Coronary artery (tissue), 2 donors: ENCODE measurements at places on chromosomes 4 and X.

GRCh38 chr4:152281822-152282221, 254.1 kb downstream of the FBXW7 start:
- no peak for DNase-seq

- no peak for DNase-seq
Observed at GRCh38 chr4:70133473-70133872, 20.6 kb upstream of the PRR27 start.

GRCh38 chr4:86569103-86569870, 24.8 kb upstream of the PTPN13 start:
- no peak for DNase-seq

DNA sequence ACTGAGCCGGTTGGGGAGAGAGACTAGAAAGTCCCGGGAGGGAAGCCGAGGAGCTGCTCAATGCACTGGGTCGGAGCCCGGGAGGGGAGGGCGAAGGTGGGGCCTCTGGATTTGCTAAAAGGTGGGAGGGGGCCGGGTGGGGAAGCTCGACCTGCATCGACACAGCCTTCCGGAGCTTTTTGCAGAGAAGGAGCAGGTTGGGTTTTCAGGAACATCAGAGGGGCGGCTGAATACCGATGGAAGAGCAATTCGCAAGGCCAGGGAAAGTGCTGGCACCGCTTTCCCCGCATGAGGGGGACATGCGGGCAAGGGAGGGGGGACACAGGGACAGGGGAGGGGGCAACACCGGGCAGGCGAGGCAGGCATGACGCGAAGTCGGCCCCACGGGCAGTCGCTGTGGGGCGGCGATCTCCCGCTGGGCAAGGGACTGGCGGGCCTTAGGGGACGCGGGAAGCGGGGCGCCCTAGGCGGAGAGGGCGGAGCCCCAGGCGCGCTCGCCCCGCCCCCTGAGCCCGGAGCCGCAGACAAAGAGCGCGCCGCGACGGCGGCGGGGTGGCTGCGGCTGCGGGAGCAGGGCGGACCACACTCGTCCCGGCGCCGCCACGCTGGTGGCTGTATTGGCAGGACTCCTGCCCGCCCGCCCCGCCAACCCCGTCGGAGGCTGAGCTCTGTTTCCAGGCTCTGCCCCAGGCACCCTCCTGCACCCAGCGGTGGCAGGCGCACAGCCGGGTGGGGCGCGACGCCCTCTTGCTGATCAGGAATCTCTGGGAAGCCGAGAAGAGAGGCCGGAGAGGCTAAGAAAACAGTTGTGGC, 11.6 kb downstream of the PDZD4 start:
- peak; percentile 70 for DNase-seq

GRCh38 chr4:186200516-186200915, 9.1 kb downstream of the CYP4V2 start:
- no peak for DNase-seq

DNA sequence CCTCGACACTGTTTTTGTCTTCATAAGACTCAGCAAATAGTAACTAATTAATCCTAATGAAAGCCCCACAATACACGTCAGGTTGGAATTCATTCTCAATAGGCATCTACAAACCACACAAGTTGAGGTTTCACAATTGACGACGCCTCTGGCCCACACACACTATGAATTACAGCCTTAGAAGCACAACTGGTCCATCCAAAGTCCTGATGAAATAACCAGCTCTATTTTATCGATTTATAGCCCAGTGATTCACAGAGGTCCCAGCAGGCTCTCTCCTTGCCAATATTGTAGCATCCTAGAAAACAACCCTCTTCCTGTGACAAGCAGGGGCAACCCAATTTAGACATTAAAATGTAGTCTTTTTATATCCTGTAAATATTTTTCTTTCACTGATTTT, 112.1 kb downstream of the NR3C2 start:
- no peak for DNase-seq

- DNase-seq: no peak
Observed at GRCh38 chr4:82900066-82900410, 497 bp upstream of the THAP9 start.

- DNase-seq: no peak
Observed at GRCh38 chrX:33987458-33987857, 144.7 kb downstream of the FAM47A start.

- no peak for DNase-seq
Observed at GRCh38 chrX:1564750-1565683, 26.4 kb upstream of the AKAP17A start.

GRCh38 chrX:24542756-24543155, 77.7 kb downstream of the PDK3 start:
- no peak for DNase-seq

- DNase-seq: no peak
Observed at GRCh38 chrX:80181079-80181478, 166.5 kb downstream of the TBX22 start.

- no peak for DNase-seq
Observed at GRCh38 chrX:83501003-83501402, 7.1 kb upstream of the POU3F4 start.

DNA sequence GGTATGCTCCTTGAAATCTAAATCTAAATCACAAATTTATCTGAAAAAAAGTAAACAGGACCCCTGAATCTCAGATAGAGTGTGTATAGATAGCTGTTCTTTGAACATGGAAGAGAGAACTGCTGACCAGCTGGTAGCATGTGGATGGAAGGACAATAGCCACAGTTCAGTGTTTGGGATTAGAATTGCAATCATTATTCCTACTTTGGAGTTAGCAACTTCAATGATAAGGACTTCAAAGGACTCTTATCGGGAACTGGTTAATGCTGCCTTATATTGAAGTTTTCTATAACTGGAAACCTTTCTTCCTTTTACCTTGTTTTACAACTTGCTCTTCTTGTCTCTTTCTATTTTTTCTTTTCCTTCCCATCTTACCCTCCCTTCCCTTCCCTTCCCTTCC, 5.0 kb downstream of the AFM start:
- DNase-seq: no peak

DNA sequence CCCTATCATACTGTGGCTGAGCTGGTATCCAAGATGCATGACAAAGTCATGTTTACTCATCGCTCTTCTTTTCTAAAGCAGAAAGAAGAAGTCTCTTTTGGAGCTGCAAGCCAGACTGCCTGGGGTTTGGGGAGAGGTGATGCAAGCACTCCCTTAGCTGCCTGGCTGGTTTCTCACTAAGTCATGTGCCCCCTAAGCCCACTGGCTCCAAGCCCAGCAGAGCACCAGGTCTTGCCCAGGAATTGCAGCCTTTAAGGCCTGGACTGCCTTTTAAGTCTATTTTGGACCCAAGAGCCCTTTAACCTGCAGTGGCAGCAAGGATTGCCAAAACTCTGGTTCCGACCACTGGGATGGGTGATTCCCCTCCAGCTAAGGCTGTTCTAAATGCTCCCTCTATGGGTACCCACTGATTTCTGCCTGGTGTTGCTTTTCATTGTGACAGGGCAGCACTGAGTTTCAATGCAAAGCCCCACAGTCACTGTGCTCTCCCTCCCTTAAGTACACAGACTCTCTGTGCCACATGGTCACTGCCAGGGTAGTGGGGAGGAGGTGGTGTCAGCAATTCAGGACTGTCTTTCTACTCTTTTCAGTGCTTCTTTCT, 548.6 kb downstream of the TLL1 start:
- DNase-seq: no peak

GRCh38 chr4:9866931-9867330, 85.5 kb downstream of the DRD5 start:
- DNase-seq: no peak

- no peak for DNase-seq
Observed at GRCh38 chrX:44228621-44229020, 114.9 kb downstream of the EFHC2 start.

DNA sequence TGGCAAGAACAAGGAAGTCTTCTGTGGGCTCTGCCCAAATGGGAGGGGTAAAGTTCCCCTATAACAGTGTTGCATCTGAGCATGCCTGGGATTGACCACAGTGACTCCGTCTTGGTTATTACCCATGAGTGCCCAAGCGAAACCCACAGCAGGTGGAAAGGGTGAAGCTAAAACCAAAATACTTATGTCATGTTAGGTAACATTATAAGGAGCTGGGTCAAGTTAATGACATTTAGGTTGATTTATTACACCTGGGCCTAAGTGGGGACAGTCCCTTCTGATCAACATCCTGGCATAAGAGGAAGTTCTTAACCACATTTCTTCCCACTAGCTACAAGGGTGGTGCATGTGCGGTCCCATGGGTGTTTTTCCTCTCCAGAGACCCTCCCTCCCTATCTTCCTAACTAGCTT, 1.3 kb upstream of the ZNF732 start:
- DNase-seq: no peak

- no peak for DNase-seq
Observed at GRCh38 chr4:146098397-146098796, 77.1 kb upstream of the LSM6 start.
